ENCODE measurements at places on chromosomes 2 and 18.

- DNase-seq: no peak
Measured at GRCh38 chr2:33084433-33084832, 137.7 kb downstream of the LTBP1 start.

GRCh38 chr2:129428086-129428660 lies 551.3 kb upstream of the RAB6C start:
- DNase-seq: no peak

DNA sequence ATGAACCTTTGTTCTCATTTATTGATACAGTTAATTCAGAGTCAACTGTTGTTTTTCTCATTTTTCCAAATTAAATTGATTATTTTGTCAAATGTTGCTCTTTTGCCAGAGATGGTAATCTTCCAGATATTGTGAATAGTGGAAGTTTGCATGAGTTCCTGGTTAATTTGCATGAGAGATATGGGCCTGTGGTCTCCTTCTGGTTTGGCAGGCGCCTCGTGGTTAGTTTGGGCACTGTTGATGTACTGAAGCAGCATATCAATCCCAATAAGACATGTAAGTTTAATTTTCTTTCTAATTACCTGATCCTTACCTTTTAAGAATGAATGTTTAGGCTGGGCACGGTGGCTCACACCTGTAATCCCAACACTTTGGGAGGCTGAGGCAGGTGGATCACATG lies 7.8 kb downstream of the CYP20A1 start:
- no peak for DNase-seq

DNA sequence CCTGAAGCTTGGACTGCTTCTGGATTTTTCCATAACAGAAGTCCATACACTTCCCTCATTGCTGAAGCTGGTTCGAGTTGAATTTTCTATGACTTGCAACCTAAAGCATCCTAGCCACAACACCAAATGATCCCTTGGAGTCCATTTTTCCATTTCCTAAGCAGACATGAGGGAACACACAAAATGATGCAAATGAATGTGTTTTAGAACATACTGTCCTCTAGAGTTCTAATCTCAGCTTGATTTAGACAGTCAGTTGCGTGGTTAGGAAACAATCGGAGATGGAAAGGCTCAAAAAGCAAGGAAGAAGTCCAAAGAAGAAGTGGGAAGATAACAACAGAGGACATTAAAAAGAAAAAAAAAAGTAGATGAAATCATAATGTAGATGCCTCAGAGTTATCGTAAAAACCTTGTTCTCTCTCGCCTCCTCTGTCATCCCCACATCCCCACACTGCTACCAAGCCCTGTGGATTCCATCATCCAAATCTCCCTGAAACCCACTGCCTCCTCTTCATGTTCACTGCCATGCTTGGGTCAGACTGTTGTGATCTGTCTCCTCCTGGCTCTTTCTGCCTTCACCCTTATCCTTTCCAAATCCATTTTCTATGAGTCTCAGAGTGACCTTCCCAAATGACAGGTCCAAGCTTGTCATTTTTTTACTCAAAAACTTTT lies 58.4 kb downstream of the TMEM247 start:
- DNase-seq: no peak

GRCh38 chr2:15521641-15522181 lies 39.4 kb downstream of the NBAS start:
- no peak for DNase-seq

GRCh38 chr2:10617241-10617640 lies 72.5 kb downstream of the NOL10 start:
- DNase-seq: no peak

DNA sequence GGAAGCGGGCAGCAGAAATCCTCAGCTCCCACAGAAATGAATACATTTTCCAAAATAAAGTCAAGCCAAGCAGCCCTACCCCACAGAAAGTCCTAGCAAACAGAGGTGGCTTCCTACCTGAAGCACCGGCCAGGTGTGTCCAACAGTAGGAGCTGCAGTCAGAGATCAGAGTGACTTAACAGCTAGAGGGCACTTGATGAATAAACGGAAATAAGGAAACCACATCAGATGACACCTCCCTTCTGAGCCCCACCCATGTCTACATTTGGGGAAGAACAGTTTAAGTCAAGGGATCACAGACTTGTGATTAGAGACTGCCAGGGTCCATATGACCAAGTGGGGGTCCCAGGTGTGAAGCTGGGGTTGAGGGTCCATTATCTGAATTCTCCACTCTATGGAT lies at the start of gene CXCR1:
Gene CXCR1, minus strand, starts transcription at position 172 of the 400 bp plus-strand sequence. CDS start 1,751 bp downstream, outside the sequence.
- DNase-seq: no peak

GRCh38 chr2:72147303-72147971 lies at the start of gene CYP26B1:
Gene CYP26B1, minus strand, starts transcription at chr2:72147862. Its CDS starts 28 bp downstream, at chr2:72147834.
- DNase-seq: peak; percentile 16

GRCh38 chr2:111618226-111618977 lies 265.6 kb downstream of the ANAPC1 start:
- no peak for DNase-seq

DNA sequence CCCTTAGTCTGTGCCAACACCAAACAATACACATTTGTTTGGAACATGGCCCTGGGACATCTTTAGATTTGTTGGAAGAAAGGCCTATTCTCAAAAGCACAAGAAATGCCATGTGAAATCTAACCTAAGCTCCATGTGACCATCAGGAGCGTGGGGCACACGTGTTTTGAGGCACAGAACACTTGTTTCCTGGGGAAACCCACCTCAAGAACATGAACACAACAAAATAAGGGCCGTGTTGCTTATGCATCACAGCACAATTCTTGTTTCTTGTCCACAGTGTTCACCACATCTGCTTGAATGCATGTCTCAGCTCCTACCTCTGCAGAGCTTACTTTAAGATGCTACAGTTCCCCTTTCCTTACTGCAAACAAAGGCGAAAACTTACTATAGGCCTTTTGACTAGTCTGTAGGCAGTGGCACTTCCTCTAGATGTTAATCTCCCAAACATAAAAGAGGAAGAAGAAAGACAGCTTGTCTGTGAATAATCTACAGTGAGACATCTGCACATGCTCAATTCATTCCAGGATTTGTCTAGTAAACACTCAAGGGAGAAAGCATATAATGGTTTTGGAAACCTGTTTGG lies 165.0 kb downstream of the ANKRD44 start:
- DNase-seq: no peak

GRCh38 chr2:230570987-230571386 lies 141.7 kb upstream of the CAB39 start:
- DNase-seq: no peak

GRCh38 chr18:57698571-57699276 lies 77.1 kb upstream of the NARS1 start:
- no peak for DNase-seq

- DNase-seq: no peak
Measured at GRCh38 chr2:241242306-241242705, 53.8 kb downstream of the ANO7 start.

GRCh38 chr18:21664069-21664468 lies 40.5 kb downstream of the ABHD3 start:
- DNase-seq: no peak

- no peak for DNase-seq
Measured at GRCh38 chr18:79805211-79805887, 7.6 kb downstream of the KCNG2 start.

GRCh38 chr2:18506883-18507509 lies 53.5 kb downstream of the RDH14 start:
- DNase-seq: no peak

DNA sequence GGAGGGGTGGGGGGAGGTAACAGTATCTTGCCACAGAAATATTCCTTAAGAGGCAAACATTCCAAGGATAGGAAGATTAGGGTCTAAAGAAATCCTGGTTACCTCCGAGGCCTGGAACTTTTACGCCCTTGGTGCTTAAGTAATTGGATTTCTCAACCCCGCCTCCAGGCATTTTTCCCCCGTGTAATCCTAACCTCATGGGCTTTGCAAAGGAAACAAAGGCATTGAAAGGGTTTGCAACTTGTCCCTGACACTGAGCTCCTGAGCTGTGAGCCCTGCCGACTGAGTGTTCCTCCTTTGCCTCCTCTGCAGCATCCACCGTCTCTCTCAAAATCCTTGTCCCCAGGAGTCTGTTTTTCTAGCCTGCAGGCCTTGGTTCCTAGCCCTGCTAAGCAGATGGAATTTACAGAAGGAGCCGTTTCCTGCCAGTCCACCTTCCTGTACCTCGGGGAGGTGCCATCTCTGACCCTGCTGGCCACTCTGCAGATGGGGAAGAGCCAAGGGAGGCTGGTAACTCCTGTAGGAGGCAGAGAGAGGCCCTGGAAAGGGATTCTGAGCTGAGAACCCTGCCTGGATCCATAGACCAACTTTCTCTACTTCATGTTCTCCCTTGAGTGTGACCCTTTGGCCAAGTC lies 24.2 kb downstream of the TET3 start:
- DNase-seq: no peak

DNA sequence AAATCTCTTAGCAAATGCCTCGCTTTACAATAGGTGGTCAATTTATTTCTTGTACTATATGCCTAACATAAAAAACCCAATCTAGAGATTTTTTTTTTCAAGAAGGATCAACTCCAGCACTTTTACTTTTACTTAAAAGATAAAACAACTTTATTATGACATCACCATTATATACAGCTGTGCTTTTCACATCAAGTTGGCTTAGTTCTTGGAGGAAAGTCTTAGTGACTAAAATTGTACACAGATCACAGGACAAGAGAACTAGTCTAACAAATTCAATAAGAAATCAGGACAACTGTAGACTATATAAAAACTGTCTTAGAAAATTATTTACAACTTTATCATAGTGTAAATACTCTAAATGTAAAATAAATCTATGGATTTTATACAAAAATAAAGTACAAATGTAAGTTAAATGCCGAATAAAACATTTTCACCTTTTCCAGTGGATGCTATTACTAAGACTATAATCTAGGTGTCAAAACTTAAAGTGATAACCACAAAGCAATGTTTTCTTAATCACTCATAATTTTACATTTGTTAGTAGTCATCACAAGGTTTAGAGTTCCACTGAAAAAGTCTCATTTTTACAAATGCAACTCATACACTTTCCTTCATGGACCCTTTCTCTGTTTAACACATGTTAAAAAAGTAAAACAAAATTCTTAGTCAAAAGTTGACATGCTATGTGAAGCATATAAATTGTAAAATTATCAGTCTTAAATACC lies 5.4 kb upstream of the CD302 start:
- DNase-seq: no peak

- no peak for DNase-seq
Measured at GRCh38 chr2:31274401-31275075, 40.6 kb downstream of the EHD3 start.

DNA sequence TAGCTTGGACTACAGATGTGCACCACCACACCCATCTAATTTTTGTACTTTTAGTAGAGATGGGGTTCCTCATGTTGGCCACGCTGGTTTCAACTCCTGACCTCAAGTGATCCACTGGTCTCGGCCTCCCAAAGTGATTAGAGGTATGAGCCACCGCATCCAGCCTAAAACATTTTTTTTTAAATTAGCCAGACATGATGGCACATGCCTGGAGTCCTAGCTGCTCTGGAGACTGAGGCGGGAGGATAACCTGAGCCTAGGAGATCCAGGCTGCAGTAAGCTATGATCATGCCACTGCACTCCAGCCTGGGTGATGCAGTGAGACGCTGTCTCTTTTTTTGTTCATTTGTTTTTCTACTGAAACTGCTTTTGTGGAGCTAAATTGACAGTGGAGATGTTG lies 64.6 kb upstream of the ATG16L1 start:
- no peak for DNase-seq

GRCh38 chr2:127453392-127454171 lies 35.4 kb downstream of the PROC start:
- no peak for DNase-seq

- no peak for DNase-seq
Measured at GRCh38 chr18:30545393-30545792, 497.1 kb downstream of the DSC3 start.

GRCh38 chr2:225022188-225022587 lies 20.1 kb downstream of the DOCK10 start:
- no peak for DNase-seq

DNA sequence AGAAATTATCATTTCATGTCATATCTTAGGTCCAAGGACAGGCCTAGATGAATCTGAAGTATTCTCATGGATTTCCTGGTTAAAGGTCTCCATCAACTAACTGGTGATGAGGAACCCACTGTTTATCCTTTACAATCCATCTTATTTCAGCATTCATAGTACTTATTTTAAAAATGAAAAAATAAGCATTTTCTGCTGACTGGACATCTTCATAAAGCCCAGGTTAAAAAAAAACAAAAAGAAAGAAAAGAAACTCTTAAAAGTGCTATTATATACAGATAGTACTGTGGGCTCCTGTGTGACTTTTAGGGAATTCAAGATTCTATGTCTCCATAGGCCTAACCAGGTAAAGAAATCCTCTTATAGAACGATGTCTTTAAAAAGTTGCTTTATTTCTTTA lies 7.1 kb downstream of the ERBB4 start:
- no peak for DNase-seq

DNA sequence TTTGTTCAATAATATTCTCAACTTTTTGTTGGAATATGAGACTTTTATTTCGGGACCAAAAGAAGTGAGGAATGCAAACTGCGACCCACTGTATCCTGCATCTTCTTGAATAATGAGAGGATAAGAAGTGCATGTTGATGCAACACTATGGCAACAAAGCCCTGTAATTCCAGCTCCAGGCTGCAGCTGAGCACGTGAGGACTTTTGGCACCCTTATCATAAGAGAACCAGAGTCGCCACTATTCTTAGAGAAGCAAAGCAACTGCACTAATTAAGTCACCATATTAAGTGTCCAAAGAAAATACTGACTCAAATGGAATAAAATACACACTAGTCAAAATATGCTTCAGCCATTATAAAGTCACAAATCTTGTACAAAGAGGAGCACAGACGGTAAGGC lies 65.8 kb downstream of the FAM210A start:
- no peak for DNase-seq

DNA sequence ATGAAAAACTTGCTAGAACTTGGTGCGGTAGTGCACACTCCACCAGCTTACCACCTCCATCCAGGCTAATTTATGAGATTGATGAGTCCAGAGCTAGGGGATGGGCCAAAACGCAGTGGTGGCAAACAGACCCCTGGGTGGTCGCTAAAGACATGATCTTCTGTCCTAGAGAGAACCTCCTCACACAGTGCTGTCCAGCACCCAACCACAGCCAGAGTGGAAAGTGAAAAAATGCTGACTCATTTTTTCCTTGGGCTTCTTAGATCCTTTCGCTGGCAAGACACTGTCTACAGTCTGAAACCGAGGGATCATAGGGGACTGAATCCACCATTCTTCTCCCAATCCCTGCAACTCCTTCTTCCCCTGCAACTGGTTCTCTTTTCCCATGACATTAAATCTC lies 4.1 kb downstream of the ANTXR1 start:
- no peak for DNase-seq

Measured in hypothalamus (tissue), 51 donors.